ENCODE measurements at places on chromosomes 3 and 15.

- no peak overlapping the region for H3K4me3 ChIP-seq
- H3K4me1 ChIP-seq = peaks cover 12% of the 10 kb centered on the region
- peaks cover 7% of the 10 kb centered on the region for H3K36me3 ChIP-seq
Observed at GRCh38 chr15:69643971-69644370, 191.4 kb downstream of the RPLP1 start.

DNA sequence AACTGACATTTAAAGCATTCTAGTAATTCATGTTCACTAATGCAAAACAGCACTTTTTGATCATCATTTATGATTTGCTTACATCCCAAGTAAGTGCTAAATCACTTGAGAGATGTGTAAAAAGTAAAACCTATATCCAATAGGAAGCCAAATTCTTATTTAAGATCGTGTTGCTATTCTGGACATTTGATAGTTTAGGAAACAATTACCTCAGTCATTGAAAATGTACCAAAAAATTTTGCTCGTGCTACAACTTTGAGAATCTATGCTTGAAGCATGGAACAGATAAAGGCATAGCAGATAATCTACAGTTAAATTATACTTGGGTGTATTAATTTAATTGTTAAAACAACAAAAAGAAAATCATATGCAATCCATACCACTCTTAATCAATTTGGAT is 571.6 kb upstream of the NR2F2 start:
- no peaks in the 10 kb centered on the region for H3K36me3 ChIP-seq
- H3K4me3 ChIP-seq = no peak overlapping the region
- no peak overlapping the region for H3K27ac ChIP-seq
- H3K27me3 ChIP-seq = no peaks in the 10 kb centered on the region
- peaks cover 18% of the 10 kb centered on the region for H3K4me1 ChIP-seq

DNA sequence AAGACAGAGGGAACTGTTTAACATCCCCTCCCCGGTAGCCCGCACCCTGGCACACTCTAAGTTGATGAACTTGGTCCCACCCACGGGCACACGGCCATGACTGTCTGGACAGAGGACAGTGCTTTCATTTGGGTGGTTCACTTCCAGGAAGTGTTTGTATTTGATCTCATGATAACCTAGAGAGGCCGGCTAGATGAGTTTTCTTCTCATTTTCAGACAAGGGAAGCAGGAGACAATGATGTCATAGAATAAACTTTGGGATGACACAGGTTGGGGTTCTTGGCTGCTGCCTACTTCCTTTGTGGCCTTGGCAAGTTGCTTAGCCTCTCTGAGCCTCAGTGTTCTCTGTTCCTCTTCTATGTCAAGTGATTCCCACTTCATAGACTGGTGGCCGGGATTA is 16.1 kb upstream of the LYSMD4 start:
- H3K36me3 ChIP-seq = no peaks in the 10 kb centered on the region
- H3K27me3 ChIP-seq = peaks cover 7% of the 10 kb centered on the region
- no peak overlapping the region for H3K27ac ChIP-seq
- H3K4me1 ChIP-seq = no peaks in the 10 kb centered on the region

DNA sequence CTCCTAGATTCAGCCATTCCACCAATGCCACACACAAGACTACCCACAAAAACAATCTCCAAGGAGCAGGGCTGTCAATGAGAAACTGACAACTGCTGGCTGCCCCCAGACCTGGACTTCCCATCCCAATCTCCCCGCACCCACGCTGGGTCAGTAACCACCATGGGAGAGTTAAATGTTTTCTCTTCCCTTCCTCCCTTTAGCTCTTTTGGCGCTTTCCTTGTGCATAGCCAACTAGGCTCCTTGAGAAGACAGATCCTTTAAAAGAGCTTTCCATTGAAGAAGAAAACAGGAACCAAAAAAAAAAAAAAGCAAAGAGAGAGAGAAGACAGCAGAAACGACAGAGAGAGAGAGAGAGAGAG is 8.3 kb downstream of the BCL6 start:
- peak overlapping the region; percentile 83 for H3K4me3 ChIP-seq
- peaks cover 30% of the 10 kb centered on the region for H3K4me1 ChIP-seq
- H3K36me3 ChIP-seq = peaks cover 3% of the 10 kb centered on the region
- H3K27ac ChIP-seq = no peak overlapping the region
- peaks cover 20% of the 10 kb centered on the region for H3K27me3 ChIP-seq
- DNase-seq = no peak

DNA sequence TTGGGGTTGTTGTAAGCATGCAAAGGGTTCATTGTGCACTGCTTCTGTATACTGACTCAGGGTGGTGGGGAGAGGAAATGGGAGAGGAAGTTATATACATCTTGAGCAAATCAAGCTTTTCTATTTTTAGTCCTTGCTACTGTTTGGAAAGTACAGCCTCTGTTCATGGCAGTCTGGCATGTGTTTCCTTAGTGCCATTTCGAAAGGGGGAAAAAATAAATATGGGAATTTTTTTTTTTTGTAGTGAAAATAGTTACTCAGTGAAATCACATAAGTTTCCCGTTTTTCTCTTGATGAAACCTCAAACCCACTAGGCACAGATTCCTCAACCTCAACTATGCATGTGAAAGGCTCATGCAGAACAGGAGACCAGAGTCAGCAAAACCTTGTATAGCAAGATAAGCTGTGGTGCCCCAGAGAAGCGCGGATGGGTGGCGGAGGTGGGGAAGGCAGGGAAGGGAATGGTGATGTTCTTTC is 353.3 kb downstream of the LPP start:
- no peak overlapping the region for H3K27ac ChIP-seq
- H3K36me3 ChIP-seq = peaks cover 14% of the 10 kb centered on the region
- DNase-seq = no peak
- H3K4me3 ChIP-seq = no peak overlapping the region
- H3K4me1 ChIP-seq = peaks cover 5% of the 10 kb centered on the region
- no peaks in the 10 kb centered on the region for H3K27me3 ChIP-seq

DNA sequence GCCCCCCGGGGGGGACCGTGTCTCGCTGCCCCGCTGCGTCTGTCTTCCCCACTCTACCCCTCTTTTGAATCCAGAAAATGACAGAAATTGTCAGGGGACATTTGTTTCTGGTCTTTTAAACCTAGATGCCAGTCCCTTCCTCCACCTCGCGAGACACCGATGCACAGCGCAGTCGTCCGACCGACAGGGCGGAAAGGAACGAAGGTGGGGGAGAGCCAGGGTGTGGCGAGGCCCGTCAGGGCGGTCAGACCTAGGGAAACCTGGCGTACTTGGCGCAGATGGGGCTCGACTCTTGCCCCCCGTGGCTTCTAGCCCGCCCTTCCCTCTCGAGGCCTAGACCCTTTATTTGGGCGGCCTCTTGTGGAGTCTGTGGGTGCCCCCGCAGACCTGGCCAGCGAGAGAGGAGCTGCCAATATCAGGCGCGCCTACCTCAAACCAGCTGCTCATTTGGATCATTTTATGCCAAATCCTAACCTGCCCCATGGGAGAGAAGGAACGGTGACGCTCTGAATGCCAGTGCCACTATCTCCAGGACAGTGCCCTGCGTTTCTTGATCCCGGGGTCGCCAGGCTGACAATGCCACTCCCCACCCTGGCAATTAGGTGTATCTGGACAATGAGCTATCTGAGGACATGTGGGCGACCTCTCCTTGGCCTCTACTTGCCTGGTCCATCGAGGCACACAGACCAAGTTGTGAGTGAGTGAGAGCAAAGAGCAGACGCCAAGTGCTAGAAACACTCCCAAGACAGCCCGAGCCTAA is 500 bp upstream of the RAB6B start:
- no peaks in the 10 kb centered on the region for H3K36me3 ChIP-seq
- H3K4me3 ChIP-seq = peak overlapping the region; percentile 85
- peaks cover 78% of the 10 kb centered on the region for H3K27me3 ChIP-seq
- DNase-seq = no peak

- H3K4me3 ChIP-seq = no peak overlapping the region
- peaks cover 22% of the 10 kb centered on the region for H3K27me3 ChIP-seq
- H3K4me1 ChIP-seq = peaks cover 10% of the 10 kb centered on the region
- no peak overlapping the region for H3K27ac ChIP-seq
- no peak for DNase-seq
Observed at GRCh38 chr3:13189639-13190377, 116.6 kb upstream of the IQSEC1 start.
